Stimulated activated CD8-positive, alpha-beta memory T cell treated with anti-CD3 and anti-CD28 coated beads, Interleukin-4, amount 100 ng/mL, for 4 hours (primary cell): ENCODE measurements at places on chromosomes 6 and 20.

DNA sequence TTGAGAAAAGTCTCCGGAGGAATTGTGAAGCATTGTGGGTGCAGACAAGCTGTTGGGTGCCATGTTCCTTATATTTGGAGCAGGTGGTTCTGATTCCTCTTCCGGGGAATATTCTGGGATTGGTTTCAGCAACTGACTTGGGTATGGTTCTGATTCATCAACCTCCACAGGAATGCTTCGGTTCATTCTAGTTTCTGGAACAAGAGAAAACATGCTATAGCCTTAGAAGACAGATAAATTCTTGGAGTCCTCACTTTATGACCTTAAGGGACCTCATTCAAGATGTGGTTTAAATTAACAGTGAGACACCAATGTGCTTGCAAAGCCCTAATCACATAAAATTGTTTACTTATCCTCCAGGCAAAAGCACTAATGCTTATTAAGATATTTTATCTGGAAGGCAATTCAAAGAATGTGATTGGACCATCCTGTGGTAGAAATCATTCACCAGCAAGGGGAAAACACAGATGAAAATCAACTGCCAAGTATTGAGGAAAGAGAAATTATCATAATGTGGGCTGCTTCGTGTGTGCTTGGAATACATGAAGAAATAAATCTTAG, 13.7 kb downstream of the TRAF3IP2 start:
- DNase-seq = no peak

- no peak for DNase-seq
Measured at GRCh38 chr20:63224412-63225081, 8.6 kb upstream of the YTHDF1 start.

DNA sequence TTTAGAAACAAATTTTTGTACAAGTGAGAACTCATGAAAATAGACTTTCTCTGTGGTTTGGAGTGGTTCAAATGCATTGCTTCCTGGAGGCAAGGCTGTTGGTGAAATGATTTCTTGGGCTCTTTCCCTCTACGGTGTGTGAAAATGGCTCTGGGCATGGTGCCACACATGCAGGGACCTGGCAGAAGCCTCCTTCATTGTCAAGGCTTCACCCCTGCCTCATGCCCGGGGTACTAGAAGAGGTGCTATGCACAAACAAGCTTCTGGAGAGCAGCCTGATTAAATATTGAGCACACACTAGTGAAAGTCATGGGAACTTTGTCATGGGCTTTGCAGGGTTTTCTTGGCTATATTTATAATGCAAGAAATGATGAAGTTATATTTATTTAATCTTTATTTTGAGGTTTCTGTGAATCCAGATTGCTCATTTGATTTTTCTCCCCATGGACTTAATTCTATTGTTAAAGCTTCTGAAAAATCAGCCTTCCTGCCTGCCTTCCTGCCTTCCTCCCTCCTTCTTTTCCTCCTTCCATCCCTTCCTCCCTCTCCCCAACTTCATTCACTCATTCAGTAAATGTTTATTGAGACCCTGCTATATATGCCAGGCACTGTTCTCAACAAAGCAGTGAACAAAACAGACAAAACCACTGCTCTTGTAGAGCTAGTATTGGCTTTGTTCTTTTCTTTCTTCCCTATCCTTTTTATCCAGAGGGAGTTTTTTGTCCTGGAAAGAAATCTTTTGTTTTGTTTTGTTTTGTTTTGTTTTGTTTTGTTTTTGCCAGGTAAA, 21.0 kb downstream of the C6orf89 start:
- DNase-seq = no peak

DNA sequence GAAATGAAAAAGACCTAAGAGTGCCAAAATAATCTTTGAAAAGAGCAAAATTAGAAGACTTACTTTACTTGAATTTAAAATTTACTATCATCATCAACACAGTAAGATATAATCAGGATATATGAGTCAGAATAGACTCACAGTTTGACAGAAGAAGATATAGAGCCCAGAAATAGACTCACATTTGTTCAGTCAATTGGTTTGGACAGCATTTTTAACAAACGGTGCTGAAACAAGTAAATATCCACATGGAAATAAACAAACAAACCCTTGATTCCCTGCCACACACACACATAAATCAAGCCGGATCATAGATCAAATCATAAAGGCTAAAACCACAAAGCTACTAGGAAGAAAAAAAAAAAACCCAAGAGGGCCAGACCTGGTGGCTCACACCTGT, 291.1 kb downstream of the ADGRG6 start:
- no peak for DNase-seq

DNA sequence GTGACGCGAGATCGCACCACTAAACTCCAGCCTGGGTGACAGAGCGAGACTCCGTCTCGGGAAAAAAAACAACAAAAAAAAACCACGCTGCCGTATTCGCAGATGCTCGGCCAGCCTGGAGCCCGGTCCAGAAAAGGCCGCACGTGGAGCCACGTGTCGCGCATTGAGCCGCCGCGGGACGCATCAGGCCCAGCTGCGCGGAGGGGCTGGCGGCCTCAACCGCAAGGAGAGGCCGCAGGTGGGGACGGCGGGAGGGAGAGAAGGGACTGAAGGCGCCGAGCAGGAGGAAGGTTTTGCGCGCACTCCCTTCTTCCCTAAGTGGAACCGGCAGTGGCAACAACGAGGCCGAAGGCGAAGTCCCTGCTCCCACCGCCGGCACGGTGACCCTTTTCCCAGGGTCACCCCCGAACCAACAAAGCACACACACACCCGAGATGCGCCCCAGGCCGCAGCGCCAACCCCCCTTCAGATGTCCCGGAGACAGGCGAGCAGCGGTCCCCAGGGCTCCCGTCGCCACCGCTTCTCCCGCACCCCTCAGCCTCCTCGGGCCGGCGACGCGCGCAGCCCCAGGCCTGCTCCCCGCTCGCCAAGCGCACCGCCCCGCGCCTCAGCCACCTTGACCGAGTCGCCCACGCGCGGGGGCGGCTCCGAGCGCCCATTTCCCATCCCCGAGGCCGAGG, 681 bp downstream of the SYCP2 start:
- no peak for DNase-seq

- no peak for DNase-seq
Measured at GRCh38 chr6:140907235-140907634, 1225.5 kb upstream of the GJE1 start.

DNA sequence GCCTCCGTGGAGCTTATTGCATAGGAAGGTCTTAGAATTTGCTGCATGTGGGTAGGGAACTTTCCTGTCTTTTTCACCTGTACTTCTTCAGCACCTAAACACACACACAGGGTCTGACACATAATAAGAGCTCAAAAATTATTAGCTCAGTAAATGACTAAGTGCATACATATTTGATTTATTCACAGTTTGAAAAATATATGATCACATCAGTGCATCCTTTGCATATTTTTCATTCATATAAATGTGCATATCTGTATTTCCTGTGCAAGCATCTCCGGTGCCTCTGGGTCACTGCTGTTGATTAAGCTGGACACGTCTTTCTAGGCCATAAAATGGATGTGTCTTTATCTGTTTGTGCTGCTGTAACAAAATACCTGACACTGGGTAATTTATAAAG, 234.7 kb downstream of the UST start:
- DNase-seq = no peak

- DNase-seq = no peak
Measured at GRCh38 chr6:129114636-129115391, 231.9 kb downstream of the LAMA2 start.

DNA sequence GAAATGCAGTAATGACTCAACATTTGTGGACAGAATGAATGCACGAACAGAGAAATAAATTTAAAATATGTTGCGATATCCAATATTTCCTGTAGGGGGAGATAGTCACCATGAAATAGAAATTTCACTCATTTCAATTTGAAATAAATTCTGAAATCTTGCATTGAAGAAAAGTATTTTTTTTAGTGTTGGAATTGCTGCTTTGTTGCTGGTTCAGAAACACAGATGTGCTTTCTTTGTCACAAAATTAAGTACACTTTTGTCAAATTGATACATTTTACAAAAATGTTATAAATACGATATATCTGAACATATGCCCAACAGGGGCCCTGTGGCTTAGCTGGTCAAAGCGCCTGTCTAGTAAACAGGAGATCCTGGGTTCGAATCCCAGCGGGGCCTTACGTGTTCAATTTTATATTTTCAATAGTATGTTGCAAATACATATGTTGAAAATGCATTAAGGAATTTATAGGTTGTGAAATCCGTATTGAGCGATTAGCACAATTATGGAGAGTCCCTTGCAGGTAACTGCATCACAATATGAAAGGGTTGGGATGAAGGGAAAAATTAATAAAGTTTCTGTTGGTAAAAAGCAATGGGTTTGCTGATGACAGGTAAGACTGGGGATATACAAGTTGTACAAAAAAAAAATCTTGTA, 85.4 kb upstream of the PRSS16 start:
- DNase-seq = no peak

- DNase-seq = no peak
Measured at GRCh38 chr20:63366390-63367365, 5.5 kb upstream of the CHRNA4 start.

DNA sequence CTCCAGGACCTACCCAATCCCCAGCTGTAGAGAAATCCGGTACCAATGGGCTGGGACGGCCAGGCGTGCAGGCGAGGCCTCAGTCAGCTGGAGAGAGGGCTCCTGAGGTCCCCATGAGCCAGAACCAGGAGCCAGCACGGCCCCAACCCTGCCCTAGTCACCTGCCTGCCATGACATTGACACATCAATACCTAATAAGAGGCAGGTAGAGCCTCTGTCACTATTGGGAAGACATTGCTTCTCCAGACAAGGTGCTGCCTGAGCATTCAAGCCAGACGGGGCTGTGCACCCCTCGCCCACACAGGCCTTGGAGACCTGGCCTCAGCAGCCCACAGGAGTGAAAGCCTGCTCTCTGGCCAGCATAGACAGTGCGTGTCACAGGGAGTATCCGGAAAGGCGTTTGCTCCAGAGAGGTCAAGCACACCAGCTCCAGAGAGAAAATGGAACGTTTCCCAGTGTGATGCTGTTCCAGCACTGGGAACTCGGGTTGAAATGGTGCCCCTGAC, 3.5 kb downstream of the DLL1 start:
- DNase-seq = no peak
